ENCODE measurements at places on chromosomes 13 and 19.
A peak's percentile ranks its signal among the peaks of the same experiment; 100 is the strongest.

DNA sequence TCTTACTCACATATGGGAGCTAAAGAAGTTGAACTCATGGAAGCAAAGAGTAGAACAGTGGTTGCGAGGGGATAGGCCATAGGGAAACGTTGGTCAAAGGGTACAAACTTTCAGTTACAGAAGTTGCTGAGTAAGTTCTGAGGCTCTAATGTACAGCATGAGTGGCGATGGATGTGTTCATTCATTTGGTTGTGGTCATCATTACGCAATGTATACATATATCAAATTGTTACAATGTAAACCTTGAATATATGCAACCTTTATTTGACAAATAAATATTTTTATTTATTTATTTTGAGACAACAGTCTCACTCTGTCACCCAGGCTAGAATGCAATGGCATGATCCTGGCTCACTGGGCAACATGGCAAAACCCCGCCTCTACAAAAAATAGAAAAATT is 38.7 kb downstream of the ZIC5 start:
- no peak for DNase-seq

DNA sequence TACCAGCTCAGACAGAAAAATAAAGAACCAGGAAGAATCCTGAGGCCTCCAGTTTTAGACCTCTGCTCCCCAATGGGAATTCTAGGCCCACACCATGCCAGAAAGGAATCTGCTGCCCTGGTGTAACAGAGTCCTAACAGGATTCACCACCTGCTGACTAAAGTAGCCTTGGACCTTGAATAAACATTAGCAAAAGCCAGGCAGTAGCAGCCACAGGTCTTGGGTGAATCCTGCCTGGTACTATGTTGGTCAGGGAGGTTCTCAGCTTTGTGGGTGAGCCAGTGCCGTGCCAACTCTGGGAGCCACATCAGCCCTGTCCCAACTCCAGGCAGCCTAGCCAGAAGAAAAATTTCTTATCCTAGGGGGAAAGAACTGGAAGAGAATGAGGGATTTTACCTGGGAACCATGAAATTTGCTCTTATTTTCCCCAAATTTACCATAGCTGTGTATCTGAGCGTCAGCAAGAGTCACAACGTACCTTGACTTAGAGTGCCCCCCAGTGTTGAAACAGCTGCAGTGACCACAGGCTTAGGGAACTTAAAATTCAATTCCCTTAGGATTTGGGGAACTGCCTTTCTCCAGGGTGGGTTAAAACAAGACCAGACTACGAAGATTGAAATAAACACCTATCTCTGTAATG is 1895.6 kb upstream of the PRR20A start:
- DNase-seq, result peak; percentile 2

GRCh38 chr19:33674626-33675367 is 53.0 kb downstream of the CHST8 start:
- DNase-seq, result peak; percentile 26

DNA sequence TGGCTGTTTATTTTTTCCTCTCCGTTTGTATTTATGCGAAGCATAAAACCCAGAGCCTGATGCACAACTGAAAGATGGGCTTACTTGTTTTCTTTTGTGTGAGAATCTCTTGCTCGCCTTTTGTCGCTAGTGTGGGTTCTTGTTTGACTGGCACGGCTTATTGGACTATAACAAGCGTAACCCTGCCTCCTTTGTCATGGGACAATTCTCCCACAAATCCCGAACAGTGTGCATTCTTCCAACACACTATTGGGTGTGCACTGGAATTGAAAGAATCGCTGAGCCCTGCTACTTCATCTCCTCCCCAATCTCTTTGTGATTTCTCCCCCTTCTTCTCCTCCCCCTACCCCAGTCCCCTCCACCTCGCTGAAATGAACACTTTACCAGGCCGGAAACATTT is 110.8 kb downstream of the ZIC5 start:
- no peak for DNase-seq

DNA sequence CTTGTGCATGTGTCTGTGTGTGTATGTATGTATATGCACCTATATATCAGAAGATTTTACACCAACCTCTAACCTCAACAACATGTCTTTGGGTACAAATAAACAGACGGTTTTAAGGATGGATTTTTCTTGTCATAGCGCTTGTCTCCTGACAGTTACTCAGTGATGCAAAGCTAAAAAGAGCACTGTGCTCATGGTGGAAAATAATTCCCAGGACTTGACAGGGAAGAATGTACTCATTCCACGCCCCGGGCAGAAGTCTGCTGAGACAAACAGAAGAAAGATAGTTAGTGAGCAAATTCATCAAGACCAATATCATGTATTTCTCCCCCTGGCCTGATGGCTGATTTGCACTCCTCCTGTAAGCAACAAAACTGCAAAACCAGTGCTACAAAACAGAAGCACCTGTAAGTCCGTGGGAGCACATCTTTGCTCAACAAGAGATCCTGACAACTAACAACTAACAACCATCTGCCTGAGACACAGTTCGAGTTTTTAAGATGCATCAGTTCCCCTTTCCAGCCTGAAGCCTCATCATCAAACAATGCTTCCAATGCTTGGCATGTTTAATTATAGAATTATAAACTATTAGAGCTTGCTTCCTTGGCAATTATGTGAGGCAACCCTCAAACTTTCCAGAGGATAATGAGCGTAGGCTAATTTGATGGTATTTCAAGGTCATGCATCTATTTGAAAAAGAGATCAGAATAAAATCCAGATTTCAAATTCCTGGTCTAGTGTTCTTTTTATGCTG is 812.7 kb upstream of the MIR17HG start:
- DNase-seq, result no peak

DNA sequence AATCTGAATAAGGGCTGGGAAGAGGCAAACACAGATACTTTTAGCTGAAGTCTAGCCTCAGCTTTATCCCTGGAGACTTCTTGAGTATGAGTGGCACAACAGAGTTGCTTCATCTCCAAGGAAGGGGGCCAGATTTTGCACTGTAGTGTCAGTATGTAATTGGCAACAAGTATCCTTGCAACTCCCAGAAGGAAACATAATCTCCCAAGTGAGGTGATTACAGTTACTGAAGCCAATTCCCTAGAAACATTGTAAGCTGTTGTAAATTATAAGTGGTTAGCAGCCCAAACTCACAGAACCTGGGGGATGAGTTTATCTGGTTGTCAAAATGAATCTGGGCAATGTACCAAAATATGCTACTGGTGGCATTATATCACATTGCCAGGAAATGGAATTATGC is 2065.7 kb upstream of the PCDH20 start:
- peak; percentile 26 for DNase-seq

- DNase-seq, result no peak
Observed at GRCh38 chr19:18832306-18833140, 764 bp downstream of the UPF1 start.

- DNase-seq, result no peak
Observed at GRCh38 chr19:39647918-39648317, 7.8 kb upstream of the LGALS16 start.

DNA sequence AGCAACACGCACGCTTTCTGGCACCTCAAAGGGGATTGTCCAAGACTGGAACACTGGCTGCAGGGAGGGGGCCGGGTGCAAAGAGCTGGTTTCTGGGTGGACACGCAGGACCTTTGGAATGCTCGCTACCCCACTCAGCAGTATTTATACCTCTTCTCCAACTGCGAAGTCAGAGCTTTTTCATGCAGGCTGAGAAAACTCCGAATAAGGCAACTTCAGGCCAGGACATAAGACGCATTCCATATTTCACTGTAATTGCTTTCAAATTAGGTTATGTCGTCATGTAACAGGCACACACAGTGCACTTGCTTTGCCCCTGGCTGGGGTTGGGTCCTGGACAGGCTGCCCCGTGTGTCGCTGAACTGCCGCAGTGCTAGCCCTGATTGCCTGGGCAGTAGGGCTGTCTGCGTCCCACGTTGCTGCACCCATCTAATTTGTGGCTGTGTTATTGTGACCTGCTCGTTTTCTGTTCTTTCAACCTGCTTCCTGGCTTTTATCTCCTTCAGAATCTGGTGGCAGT is 44.5 kb downstream of the ACTN4 start:
- DNase-seq, result no peak

- DNase-seq, result no peak
Observed at GRCh38 chr19:36047835-36048234, 6.2 kb downstream of the THAP8 start.

DNA sequence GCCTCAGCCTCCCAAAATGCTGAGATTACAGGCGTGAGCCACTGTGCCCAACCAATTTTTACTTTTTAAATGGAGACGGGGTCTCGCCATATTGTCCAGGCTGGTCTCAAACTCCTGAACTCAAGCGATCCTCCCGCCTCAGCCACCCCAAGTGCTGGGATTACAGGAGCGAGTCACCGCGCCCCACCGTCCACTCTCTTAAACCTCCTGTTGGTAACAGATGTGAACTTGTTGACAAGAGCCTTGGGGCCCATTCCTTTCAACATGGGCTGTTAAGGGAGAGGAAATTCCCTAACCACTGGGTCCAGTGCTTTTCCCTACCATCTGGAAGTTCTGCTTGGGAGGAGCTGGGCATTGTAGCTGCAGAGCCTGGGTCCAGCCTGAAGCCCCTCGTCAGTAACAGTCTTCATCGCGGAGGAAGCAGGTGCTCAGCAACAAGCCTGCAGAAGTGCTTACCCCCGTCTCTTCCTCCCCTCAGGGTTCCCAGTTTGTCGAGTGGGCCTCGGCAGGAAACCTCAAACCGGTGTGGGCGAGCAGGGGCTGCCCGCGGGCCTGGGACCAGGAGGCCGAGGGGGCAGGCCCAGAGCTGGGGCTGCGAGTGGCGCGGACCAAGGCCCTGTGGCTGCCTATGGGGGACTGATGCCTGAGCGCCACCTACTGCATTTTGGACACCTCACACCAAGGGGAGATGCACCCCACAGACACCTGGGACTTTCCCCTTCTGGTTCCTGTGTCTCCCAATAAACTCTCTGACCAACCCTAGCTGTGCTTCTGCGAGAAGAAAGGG is 4.0 kb upstream of the FLT3LG start:
- DNase-seq, result no peak

- no peak for DNase-seq
Observed at GRCh38 chr13:35917942-35918645, 213.1 kb downstream of the DCLK1 start.

GRCh38 chr19:16076958-16077611 is 790 bp downstream of the TPM4 start:
- DNase-seq, result peak; percentile 18

GRCh38 chr13:105342281-105342820 is 1193.1 kb downstream of the EFNB2 start:
- no peak for DNase-seq

- peak; percentile 19 for DNase-seq
Observed at GRCh38 chr19:13781547-13781946, 7.3 kb downstream of the C19orf53 start.

DNA sequence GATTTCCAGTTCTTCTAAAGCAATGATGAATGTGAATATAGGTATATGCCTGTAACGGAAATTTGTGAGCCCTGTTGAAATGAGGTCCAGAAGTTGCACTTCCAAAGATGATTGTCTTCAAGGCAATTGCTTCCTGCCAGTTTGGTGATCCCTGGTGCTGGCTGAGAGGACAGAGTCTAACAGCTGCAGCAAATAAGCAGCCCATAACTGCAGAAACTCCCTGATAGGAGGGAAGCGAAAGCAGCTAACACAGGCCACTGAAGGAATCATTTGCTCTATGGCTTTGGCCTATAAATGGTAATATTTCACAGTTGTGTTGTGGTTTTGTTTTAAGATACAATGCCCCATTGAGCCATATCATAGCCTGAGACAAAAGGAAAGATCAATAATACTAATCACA is 451.5 kb upstream of the MIR17HG start:
- no peak for DNase-seq

GRCh38 chr13:45258334-45258675 is 57.5 kb upstream of the KCTD4 start:
- no peak for DNase-seq

DNA sequence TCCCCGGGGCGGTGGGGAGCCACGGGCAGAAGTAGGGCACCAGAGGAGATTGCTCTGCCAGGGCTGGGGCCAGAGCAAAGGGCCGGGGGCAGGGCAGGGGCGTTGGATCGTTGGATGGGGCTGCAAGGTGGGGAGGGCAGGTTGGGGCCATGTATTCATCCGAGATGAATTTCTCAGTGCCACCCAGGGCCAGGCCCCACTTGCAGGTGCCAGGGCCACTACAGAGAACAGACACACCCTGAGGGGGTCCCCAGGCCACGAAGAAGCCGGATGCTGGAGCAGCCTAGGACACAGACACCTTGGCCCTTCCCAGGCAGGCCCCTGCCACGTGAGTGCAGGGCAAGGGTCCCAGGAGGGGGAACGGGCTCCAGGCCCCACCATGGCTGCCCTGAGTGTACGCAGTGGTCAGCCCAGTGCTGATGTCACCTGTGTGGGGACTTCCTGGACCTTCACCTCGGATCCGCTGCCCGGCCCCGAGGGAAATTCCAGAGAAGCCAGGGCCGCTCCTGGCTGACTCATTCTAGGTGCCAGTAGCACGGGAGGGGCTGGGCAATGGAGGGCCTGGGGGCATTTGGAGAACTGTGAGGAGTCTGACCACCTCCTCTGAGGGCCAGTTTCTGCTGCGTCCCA is 9.6 kb upstream of the SBNO2 start:
- DNase-seq, result no peak

DNA sequence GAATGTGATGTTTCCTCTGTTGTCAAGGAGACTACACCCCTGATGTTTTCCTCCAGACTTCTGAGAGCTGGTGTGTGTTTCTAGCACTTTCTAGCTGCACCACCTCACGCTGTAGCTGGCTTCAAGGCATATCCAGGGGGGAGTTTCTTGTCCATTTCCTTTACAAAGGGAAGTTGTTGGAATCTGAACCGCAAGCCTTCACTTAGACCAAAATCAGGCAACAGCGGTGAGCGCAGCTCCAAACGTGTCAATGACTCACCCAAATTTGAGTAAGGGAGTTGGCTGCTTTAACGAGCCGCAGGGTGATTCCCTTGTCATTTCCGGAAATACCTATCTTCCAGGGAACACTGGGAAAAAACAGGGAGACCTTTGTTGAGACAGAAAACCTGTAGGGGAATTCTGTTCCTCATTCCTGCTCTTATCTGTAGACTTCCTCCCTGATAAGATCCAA is 2.5 kb downstream of the LDLR start:
- no peak for DNase-seq

- DNase-seq, result no peak
Observed at GRCh38 chr13:93375491-93375890, 148.9 kb downstream of the GPC6 start.

- DNase-seq, result no peak
Observed at GRCh38 chr19:51272183-51272810, 21.4 kb downstream of the SIGLECL1 start.

DNA sequence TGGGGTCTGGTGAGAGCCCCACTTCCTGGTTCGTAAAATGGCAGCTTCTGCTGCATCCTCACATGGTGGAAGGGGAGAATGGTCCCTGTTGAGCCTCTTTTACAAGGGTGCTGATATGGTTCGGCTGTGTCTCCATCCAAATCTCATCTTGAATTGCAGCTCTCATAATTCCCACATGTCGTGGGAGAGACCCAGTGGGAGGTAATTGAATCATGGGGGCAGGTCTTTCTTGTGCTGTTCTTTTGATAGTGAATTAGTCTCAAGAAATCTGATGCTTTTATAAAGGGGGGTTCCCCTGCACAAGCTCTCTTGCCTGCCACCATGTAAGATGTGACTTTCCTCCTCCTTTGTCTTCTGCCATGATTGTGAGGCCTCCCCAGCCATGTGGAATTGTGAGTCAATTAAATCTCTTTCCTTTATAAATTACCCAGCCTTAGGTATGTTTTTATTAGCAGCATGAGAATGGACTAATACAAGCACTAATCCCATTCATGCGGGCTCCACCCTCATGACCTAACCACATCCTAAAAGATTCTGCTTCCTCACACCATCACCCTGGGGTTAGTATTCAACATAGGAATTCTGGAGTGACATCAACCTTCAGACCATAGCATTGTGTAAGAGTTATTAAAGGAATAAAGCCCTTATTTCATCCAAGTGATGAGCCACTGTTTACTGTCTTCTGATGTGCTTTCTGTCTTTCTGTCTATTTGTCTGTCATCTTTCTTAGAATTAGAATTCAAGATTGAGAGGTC is 159.0 kb upstream of the IRS2 start:
- DNase-seq, result no peak

All from NCI-H1092 treated with DMSO at 0.1 percent for 48 hours (cell line).